ENCODE measurements at places on chromosomes 1 and 21. TPM values are rescaled to one million over a fixed set of nuclear protein-coding genes. Genes with fewer than 3 reads are reported as not detected.

The MATN1 gene
- total RNA-seq, result 2.7 TPM

- DNase-seq, result no peak
Observed at GRCh38 chr1:100622037-100622436, 84.1 kb downstream of the GPR88 start.

The CR1 gene
- total RNA-seq, result 2.8 TPM

DNA sequence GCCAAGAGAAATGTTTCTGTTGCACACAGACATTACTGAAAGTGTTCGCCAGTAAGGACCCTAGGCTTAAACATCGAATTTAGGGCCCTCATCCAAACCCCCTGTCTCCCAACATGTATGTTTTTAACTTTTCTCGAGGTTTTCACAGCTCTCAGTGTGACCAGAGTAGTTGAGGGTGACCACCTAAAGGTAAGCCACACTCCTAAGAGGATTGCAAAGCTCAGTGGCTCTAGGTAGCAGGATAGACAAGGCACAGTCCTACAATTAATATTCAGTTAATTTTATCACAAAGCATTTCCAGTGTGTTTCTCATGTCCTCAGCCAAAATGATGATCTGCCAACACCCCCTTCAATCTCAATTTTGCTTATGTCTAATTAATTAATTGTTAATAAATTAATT is 695 bp upstream of the ALG14 start:
- DNase-seq, result no peak

The KIF2C gene
- 0.82 TPM for total RNA-seq

DNA sequence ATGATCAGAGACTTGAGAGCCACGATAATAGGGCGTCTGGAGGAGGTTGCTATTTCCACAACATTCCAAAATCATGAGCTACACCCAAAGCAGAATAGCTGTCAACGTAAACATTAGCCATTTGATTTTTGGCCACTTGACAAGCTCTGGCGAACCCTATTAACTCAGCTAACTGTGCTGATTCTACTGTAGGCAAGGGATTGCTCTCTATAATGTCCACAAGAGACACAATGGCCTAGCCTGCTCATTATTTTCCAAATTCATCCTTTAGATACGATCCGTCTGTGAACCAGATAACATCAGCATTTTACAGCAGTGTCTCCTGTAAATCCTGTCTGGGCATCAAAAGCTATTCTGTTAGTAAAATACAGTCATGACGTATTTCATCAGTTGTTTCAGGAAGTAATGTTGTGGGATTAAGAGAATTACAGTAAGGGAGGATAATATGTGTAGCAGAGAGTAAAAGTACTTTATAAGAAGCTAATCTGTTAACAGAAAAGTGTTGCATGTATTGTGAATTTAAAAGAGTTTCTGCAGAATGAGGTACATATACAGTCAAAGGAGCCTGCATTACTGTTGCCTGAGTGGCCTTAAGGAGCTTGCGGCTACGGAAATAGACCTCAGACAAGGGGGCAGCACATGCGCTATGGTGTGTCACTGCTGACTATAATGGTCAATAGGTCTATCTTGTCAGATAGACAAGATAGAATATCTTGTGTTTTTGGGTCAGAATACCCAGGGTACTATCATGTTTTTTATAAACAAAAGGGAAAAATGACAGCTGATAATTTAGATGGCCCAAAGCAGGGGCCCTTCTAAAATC is 44.9 kb upstream of the TINAGL1 start:
- no peak for DNase-seq

GRCh38 chr1:24567792-24568388 is 12.0 kb downstream of the NCMAP start:
- DNase-seq, result no peak

- no peak for DNase-seq
Observed at GRCh38 chr1:32361674-32362473, 411 bp downstream of the FAM229A start.

GRCh38 chr1:56797065-56797685 is 22.0 kb downstream of the FYB2 start:
- no peak for DNase-seq

The MYBPH gene
- total RNA-seq, result not detected

The TRABD2B gene
- total RNA-seq, result not detected

DNA sequence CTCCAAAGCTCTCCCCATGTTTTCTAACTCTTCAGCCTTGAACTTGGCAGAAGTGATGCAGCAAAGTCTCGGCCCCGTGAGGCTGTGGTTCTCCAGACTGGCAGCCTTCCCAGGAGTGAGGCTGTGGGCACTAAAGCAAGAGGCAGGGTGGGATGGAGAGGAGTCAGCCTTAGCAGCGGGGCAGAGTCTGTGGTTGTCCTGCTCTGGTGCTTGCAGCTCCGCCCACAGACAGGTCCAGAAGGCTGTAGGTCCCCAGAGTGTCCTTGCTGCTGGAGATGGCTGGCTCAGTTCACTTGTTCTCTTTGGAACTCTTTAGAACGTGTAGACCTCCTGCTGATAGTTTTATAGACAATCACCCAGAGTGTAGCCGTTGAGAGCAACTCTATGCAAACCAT is 142.6 kb downstream of the AJAP1 start:
- DNase-seq, result no peak

Data from CD4-positive, alpha-beta T cell (primary cell).